ENCODE measurements at places on chromosomes 16 and 17.

GRCh38 chr17:82384730-82385481 is 13.3 kb downstream of the UTS2R start:
- no peak for DNase-seq

DNA sequence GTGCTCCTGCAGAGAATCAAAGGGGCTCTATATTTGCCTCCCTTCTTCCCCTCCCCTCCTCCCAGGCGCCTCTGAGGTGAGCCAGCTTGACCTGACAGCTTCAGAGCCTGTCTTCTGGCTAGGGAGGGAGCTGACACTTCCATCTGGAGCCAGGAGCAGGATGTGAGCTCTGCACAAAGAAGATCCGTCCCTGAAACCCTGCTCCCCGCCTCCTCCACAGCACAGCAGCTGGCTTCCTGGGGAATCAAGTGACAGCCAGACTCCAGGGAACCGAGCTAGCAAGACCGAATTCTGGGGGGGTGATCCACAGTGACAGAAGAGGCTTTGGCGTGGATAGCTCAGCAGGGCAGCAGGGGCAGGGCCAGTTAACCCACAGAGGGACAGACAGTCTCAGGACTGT is 37.2 kb downstream of the CCDC182 start:
- DNase-seq: no peak

GRCh38 chr16:85639529-85640253 is 26.6 kb downstream of the GSE1 start:
- DNase-seq: no peak

GRCh38 chr16:79918916-79919315 is 318.4 kb upstream of the MAF start:
- no peak for DNase-seq

DNA sequence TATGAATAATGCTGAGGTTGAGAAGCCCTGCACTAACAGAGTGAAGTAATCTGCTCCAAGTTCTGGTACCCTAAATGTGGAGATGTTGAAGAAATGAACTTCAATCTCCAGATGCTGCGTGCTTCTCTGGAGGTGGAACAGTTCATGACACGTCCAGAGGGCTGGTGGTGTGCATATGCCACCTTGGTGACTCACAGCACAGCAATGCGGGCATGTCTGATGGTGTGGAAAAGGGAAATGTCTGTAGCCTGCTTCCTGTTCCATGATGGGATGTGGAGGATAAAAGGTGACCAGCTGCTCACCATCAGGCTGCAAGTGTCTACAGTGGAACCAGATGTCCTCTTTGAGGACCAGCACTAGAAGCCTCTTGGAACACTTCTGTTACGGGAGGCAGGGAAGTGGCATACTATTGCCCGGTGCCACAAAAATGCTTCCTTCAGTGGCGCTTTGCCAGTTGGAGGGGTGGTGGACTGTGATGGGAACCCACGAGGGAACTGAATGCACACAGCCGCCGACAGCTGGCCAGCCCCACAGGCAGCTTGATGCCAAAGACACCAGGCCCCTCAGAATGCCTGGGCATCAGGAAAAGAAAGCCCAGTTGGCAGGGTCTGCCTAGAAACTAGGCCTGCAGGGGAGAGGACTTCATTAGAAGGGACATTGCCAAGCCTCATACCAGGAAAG is 19.9 kb downstream of the SNX11 start:
- DNase-seq: no peak

- peak; percentile 17 for DNase-seq
Observed at GRCh38 chr17:5097101-5097834, 14.4 kb downstream of the ZNF232 start.

DNA sequence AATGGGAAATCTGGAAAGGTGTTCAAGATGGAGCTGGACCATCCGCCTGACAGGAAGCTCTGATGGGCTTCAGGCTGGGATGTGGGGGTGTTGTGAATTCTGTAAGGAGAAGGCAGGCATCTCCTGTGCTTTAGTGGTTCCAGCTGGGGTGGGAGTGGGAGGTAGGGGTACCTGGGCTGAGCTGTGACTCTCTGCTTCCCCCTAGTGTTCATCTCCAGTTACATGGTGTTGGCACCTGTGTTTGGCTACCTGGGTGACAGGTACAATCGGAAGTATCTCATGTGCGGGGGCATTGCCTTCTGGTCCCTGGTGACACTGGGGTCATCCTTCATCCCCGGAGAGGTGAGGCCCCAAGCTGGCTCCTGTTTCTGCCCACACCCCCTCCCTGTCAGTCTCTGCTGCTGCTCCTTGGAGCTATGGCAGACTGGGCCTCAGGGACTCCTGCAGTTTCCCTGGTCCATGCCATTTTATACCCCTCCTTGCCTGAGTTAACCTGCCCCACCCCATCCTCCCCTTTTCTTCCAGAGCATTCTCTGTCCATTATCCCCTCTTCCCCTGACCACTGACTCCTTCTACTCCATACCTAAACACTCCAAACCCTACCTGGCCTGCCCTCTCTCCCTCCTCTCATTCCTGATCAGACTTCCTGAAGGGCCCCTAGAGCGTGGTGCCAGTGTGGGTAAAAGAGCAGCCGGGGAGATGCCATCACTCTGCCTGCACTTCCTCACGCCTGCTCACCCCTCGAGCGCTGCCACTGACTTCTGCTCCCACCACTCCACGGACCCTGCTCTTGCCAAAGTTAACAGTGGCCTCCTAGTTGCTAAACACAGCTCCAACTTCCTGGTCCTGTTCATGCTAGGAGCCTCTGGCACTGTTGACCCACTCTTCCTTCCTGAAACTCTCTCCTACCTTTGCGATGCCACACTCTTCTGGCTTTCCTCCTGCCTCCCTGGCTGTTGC is 3.4 kb downstream of the SPNS1 start:
- no peak for DNase-seq

GRCh38 chr17:11928436-11928835 is 68.8 kb downstream of the ZNF18 start:
- DNase-seq: no peak

GRCh38 chr16:12406926-12407690 is 396.6 kb downstream of the CPPED1 start:
- DNase-seq: no peak

- peak; percentile 61 for DNase-seq
Observed at GRCh38 chr17:2195729-2196128, 107.9 kb downstream of the SMG6 start.

- no peak for DNase-seq
Observed at GRCh38 chr17:66963909-66964771, at the start of gene CACNG4. Gene CACNG4, plus strand, starts transcription at chr17:66964707. Its CDS starts 205 bp downstream, at chr17:66964912.

DNA sequence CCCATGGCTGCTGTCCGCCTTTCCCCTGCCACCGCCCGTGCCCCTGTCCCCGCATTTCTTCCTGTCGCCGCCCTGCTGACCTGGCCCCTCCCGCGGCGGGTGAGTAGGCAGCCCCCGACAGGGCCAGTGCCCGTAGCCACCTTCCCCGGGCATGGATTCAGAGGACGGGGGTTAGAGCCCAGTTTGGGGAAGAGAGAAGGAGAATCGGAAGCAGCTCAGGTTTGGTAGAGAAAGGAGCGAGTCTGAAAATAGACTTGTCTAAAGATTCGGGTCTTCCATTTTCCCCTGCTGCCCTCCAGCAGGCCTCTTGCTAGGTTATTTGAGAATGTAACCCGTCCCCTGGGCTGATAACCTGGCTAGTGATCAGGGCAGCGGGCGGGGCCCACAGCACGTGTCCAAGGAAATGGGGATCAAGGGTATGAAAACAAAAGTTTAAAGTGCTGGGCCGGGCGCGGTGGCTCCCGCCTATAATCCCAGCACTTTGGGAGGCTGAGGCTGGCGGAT is 7.9 kb upstream of the CLDN9 start:
- no peak for DNase-seq

DNA sequence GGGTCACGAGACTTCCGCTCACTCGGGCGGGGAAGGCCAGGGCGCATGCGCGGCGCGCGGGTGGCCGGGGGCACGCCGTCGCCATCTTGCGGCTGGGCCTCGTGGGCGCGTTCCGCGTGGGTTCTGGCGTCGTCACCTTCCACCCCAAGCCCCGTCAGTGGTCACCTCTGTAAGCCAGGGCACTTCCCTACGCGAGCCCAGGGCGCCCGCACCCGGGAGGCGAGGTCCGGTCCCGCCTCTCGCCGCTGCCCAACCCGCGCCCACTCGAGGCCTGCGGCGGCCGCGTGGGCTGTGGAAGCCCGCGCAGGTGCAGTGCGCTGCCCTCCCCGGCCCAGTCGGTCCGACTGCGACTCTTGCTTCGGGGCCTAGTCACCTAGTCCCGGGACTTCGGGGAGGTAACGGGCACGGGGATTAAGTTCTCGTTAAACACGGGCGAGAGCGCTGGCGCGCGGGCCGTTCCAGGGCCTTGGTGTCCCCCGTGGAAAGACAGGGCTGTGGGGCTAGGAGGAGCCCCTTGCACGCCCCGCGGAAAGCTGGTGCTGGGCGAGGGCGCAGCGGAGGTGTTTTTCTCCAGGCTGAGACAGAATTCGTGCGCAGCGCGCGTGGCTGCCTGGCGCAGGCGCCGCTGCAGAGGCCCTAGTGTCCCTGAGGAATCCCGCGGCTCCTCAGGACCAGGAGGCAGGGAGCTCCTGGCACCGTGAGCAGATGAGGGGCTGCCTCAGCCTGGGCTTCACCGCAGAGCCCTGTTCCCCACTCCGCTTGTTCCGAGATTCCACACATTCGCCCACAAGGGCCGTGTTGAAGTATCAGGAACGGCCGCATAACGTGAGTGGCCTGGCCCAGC is 472 bp upstream of the ARHGDIA start:
- peak; percentile 92 for DNase-seq

DNA sequence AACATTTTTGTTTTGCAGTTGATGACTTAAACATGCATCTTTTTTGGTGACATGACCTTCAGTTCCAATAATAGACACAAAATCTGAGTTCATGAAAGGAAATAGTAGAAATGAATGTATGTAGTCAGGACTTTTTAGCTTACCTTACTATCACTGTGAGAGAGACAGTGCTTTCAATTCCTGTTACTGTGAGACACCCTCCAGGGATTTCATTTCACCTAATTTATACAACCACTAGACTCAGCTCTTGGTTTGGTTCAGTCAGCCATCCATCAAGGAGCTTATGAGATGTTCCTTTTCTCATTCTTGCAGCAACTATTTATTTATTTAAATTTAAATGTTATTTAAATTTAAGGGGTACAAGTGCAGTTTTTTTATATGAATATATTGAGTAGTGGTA is 77.9 kb downstream of the MAP2K4 start:
- DNase-seq: no peak

GRCh38 chr17:63042256-63042812 is 76.3 kb downstream of the TANC2 start:
- DNase-seq: no peak

- no peak for DNase-seq
Observed at GRCh38 chr16:31700200-31700529, 172.5 kb downstream of the AHSP start.

DNA sequence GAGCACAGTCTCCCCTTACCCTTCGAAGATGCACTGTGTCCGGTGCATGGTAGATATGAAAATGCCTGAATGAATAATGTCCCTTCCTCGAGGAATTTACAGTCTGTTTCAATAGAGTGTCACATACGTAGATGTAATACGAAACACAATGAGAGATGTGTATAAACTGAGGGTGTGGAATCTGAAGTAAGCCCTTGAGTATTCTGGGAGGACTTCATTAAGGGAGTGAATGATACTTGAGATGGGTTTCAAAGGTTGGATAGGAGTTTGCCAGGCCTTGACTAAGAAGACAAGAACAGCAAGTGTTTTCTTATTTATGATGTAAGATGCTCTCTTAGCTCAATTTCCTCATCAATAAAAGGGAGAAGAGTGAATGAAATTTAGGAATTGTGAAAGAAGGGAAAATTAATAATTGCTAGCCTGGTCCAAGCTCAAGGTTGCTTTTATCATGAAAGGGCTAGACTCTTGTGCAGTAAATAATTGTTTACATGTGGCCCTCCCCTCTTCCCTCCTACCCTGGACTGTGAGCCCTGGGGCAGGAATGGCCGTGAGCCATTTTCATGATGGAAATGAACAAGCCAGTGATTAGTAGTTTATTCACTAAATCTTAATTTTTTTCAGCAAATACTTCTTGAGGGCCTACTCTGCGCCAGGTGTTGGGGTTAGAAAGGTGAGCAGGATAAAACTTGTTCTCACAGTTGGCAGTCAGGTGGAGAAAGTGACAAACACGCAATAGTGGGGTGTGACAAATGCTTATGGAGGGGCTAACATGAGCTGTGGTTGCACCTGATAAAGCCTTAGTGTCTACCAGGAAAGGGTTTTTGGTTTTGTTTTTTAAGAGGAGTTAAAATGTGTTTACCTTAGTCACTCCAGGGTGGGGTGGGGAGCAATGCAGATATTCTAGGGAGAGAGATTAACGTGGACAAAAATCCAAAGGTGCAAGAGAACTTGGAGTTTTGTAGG is 1.6 kb downstream of the KIF22 start:
- DNase-seq: no peak

- no peak for DNase-seq
Observed at GRCh38 chr17:31919802-31920525, 16.8 kb upstream of the SUZ12 start.

GRCh38 chr17:73822371-73822770 is 178.1 kb upstream of the SDK2 start:
- no peak for DNase-seq

DNA sequence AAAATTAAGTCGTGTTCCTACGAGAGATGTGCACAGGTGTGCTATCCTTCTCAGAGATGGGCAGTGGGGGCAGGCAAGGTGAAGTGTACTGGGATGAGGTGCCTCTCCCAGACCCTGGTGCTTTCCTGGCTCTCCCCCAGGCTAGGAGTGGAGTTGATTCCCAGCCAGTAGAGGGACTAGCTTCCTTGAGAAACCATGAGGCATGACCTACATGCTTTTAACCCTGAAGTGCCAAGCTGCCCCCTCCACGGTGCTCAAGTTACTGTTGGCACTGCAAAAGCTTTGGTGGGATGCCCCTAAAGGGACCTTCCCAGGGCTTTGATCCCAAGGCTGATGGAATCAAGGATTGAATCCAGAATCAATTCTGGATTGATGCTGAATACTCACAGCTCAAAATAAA is 47.0 kb upstream of the SREBF1 start:
- no peak for DNase-seq

Data from stimulated activated CD4-positive, alpha-beta T cell treated with anti-CD3 and anti-CD28 coated beads, TNF-alpha, amount 100 ng/mL, for 48 hours (primary cell).